Neural progenitor cell (in vitro differentiated cells): ENCODE measurements at places on chromosomes 2 and 18.
A peak's percentile ranks its signal among the peaks of the same experiment; 100 is the strongest.

DNA sequence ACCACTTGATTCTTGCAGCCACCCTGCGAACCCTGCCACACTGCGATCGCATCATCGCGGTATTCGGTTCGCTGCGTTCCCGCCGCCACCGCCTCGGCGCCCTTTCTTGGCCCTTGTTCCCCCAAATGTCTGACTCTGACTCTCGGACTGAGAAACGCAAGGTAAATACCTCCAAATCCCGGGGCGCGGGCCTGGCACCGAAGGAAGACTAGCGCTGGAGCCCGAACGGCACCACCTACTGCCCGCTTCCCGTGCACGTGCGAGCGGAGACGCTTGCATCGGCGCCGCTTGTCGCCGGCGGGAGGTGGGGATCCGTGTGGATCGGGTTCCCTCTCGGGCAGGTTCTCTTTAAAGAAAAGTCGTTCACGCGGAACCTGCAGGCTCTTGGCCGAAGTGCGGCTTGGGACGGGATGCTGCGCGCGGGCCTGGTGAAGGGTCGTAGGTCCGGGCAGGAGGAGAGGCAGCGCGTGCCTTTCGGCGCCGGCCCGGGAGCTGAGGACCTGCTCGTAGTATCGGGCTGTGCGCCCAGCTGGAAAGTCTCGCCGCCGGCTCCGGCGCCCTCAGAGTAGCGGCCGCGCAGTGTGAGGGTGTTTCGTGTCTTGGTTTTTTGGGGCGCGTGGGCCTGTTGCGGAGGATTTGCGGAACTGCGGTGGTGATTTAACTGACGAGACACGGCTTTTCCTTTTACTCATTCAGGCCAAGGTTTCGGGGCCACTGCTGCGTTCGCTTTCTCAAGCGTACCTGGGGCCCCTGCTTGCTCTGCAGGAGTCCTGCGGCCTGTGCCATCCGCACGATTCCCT lies 514 bp downstream of the BCL2L11 start:
- H3K4me1 ChIP-seq, result peaks cover 43% of the 10 kb centered on the region
- peak overlapping the region; percentile 95 for H3K4me3 ChIP-seq
- peak overlapping the region; percentile 49 for H3K27ac ChIP-seq

DNA sequence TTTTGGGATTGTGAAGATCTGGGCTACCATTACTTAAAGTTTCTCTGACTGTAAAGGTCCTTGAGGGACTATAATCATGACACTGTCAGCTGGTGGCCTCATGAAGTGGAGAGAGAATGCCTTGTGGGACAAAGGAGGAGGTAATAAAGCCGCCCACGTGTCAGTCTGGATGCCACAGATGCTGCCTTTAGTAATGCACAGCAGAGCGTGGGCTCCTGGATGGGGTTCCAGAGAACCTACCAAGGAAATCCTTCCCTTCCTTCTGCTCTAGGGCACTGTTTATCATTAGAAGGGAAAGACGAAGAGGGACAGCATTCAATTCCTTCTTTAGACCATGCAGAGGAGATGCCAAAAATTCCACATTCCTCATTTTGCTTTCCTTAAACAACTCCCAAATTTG lies 63.5 kb downstream of the COL5A2 start:
- H3K36me3 ChIP-seq, result no peaks in the 10 kb centered on the region
- no peaks in the 10 kb centered on the region for H3K4me1 ChIP-seq
- H3K27ac ChIP-seq, result no peak overlapping the region
- no peaks in the 10 kb centered on the region for H3K27me3 ChIP-seq

DNA sequence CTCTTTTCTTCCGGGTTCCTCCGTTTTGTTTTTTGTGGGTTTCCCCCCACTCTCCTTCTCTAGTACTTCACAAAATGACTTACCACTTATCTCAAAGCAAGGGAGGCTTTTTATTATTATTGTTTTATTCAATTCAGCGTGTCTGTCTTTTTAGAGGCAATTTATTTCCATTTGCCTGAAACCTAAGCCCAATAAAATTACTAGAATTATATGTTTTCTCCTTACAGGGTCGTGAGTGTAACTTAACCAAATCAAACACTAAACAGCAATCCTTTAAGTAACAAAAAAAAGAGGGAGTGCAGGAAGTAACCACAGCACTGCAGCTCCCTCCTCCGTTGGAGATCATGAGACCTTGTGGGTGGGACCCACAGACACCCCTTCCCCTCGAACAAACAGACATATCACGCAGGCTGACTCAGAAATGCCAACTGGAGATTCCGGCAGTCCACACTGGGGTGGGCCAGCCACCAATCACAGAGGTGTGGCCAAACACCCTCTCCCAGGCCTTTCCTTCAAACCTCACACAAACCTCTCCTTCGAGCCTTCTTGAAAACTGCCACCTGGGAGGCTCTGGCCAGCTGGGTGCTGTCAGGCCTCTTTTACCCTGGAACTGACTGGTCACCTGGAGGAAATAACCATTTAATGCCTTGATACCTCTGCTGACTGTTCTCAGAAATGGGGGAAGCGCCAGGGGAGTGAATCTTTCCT lies 207.1 kb upstream of the SMAD2 start:
- no peaks in the 10 kb centered on the region for H3K36me3 ChIP-seq
- no peak overlapping the region for H3K27ac ChIP-seq
- H3K4me1 ChIP-seq, result peaks cover 26% of the 10 kb centered on the region
- H3K4me3 ChIP-seq, result peak overlapping the region; percentile 56
- no peak for DNase-seq
- peaks cover 74% of the 10 kb centered on the region for H3K27me3 ChIP-seq

DNA sequence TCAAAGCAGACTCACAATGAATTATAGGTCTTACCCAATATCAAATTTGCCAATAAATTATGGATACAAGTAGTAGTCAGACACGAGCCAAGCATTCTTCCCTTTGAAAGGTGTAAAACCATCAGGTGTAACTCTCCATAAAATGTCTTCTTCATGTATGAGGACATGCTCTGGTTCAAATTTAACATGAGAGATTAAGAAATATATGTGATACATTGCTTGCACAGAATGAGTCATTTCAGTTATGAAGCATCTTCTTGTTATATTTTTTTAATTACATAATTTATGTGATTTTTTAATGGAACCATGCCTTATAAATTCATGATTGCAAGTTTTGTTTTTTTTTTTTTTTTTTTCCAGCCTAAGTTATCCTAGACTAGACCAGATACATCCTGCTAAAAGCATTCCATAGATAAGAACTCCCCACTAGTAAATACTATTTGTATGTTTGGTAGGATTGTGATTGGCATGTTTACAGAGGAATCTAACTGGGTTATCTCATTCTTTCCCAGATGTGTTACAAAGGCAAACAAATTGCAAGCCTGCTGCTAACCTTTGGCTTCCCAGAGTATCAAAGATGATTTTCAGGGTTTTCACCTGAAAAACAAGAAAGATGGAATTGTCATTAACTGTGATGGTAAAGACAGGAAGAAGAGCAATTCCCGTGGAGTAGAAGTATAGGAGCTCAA lies 621.9 kb downstream of the XIRP2 start:
- H3K4me1 ChIP-seq, result peaks cover 7% of the 10 kb centered on the region
- no peak for DNase-seq
- no peaks in the 10 kb centered on the region for H3K27me3 ChIP-seq
- no peak overlapping the region for H3K4me3 ChIP-seq
- H3K27ac ChIP-seq, result no peak overlapping the region

GRCh38 chr2:232327105-232328031 lies 51.2 kb upstream of the ALPP start:
- no peak overlapping the region for H3K27ac ChIP-seq
- H3K27me3 ChIP-seq, result no peaks in the 10 kb centered on the region
- H3K4me3 ChIP-seq, result no peak overlapping the region
- H3K36me3 ChIP-seq, result no peaks in the 10 kb centered on the region

DNA sequence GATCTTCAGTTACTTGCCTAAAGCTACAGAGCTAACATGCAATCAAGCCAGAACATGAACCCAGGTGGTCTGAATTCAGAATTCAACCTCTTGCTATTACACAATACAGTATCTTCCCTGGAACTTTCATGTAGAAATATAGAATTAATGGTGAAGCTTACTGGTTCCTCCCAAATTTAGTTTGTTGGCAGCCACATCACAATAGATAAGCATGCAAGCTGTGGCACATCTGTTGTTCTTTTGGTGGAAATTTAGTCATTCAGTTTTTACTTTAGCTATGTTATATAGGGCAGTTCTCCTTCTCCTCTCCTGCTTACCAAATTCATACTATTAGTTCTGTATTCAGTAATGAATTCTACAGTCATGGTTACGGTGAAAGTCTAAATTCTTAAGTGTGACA lies 101.0 kb upstream of the RNF152 start:
- H3K36me3 ChIP-seq, result no peaks in the 10 kb centered on the region
- no peak overlapping the region for H3K27ac ChIP-seq
- no peaks in the 10 kb centered on the region for H3K4me1 ChIP-seq
- DNase-seq, result no peak

DNA sequence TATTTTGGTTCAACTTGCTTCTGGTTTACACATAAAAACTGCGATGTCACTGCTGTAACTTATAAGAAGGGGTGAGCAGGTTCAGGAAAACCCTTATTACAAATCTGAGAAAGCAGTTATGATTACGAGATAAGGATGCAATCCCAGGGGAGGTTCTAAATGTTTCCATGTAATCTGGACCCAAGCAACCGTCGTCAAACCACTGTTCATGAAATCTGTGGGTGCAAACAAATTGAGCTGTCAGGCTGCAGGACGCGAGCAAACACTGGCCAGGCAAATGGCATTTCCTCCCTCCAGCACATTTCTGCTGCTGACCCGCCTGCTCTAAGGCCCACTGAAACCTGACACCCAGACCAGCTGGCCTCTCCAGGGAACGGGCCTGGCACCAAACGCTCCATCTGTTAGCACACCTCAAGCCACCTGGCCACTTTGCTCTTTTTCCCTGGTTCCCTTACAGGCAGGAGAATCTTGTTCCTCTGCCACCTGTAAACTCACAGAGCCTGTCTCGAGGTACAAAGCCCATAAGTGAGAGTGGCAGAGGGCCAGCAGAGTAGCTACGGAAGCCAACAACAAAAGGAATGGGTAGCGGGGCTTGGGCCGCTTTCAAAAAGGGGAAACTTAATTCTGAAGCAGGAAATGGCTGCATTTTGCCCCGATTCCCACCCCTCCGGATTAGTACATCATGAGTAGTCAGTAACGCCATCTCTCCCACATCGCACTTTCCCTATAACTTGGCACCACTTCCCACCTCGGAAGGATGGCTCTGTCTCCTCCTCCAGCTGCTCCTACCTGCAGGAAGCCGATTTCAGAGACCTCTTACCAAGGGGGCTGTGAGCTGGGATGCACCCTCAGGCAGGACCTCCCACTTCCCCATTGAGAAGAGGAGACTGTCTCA lies 26.5 kb downstream of the CRACDL start:
- H3K4me1 ChIP-seq, result peaks cover 17% of the 10 kb centered on the region
- H3K27ac ChIP-seq, result no peak overlapping the region
- H3K36me3 ChIP-seq, result no peaks in the 10 kb centered on the region
- H3K4me3 ChIP-seq, result no peak overlapping the region
- H3K27me3 ChIP-seq, result no peaks in the 10 kb centered on the region

- no peaks in the 10 kb centered on the region for H3K27me3 ChIP-seq
- DNase-seq, result no peak
- no peak overlapping the region for H3K4me3 ChIP-seq
Observed at GRCh38 chr2:121483846-121484245, 46.8 kb upstream of the RNU4ATAC start.

DNA sequence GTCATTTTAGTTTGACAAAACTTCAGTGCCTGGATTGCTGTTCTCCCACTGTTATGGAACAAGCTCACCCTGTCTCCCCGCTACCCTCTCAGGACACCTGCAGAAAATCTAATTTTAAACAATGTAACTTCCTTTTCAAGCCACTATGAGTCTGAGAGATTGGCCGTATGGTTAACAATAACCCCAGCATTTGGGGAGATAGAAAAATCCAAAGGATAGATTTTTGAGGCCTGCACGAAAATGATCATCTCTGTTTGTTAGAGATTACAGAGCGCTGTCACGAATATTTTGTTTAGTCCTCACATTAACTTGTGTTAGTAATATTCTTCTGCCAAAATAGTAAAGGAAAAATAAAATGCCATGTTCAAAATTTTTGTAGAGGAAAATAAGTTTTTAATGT lies 24.7 kb downstream of the CAB39 start:
- H3K27ac ChIP-seq, result no peak overlapping the region
- no peaks in the 10 kb centered on the region for H3K27me3 ChIP-seq
- DNase-seq, result no peak
- H3K4me3 ChIP-seq, result no peak overlapping the region
- no peaks in the 10 kb centered on the region for H3K36me3 ChIP-seq

GRCh38 chr2:196592331-196592910 lies 47.1 kb upstream of the CCDC150 start:
- peaks cover 54% of the 10 kb centered on the region for H3K27me3 ChIP-seq
- no peak for DNase-seq
- peaks cover 13% of the 10 kb centered on the region for H3K4me1 ChIP-seq
- H3K27ac ChIP-seq, result no peak overlapping the region
- H3K4me3 ChIP-seq, result peak overlapping the region; percentile 94

GRCh38 chr2:10202131-10202665 lies 79.7 kb downstream of the RRM2 start:
- no peak overlapping the region for H3K4me3 ChIP-seq
- DNase-seq, result no peak
- no peaks in the 10 kb centered on the region for H3K36me3 ChIP-seq
- H3K27me3 ChIP-seq, result no peaks in the 10 kb centered on the region

- no peaks in the 10 kb centered on the region for H3K4me1 ChIP-seq
- DNase-seq, result no peak
- no peaks in the 10 kb centered on the region for H3K27me3 ChIP-seq
- no peaks in the 10 kb centered on the region for H3K36me3 ChIP-seq
Observed at GRCh38 chr18:8623549-8624106, 14.4 kb downstream of the RAB12 start.

DNA sequence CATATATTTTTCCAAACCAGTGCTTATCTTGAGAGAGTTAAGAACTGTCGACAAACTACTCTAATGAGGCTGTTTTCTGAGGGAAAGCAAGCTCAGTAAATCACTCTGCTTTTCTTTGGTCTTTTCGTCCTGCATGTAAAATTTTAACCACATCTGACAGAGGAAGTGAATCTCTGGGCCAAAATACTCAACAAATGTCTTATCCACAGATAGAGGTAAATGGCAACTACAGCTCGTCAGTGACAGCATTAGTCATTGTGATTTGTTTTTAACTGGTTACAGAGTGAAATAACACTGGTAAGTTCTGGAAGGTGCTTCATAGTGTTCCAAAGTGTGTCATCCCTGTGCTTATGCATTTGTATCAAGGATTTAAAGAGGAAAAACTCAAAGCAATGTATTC lies 82.6 kb upstream of the SLC8A1 start:
- H3K27me3 ChIP-seq, result no peaks in the 10 kb centered on the region
- H3K27ac ChIP-seq, result no peak overlapping the region
- H3K4me1 ChIP-seq, result peaks cover 4% of the 10 kb centered on the region

GRCh38 chr2:58540681-58541080 lies 299.6 kb upstream of the FANCL start:
- H3K4me1 ChIP-seq, result peaks cover 67% of the 10 kb centered on the region
- peak overlapping the region; percentile 47 for H3K4me3 ChIP-seq
- no peaks in the 10 kb centered on the region for H3K27me3 ChIP-seq
- no peaks in the 10 kb centered on the region for H3K36me3 ChIP-seq
- peak; percentile 50 for DNase-seq

DNA sequence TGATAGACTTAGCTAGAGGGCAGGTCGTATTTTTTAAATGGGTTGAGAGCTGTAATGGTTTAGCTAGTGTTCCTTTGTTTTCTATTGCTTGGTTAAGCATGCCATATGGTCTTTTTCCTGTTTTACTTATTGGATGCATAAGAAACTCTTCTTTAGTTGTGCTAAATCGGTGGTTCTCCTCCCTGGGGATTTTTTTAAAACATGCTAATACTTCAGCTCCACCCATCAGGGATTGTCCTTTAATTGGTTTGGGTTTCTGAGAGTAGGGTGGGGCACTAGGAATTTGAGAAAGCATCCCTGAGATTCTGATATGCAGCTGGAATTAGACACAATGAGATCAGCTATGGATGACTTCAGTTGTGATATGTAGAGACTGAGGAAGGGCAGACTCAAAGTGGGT lies 497.2 kb downstream of the THSD7B start:
- DNase-seq, result peak; percentile 35
- H3K36me3 ChIP-seq, result no peaks in the 10 kb centered on the region
- H3K27ac ChIP-seq, result no peak overlapping the region
- H3K27me3 ChIP-seq, result no peaks in the 10 kb centered on the region
